Heart left ventricle (tissue), 16 donors: ENCODE measurements at places on chromosomes 5 and 9.

- DNase-seq: no peak
These were observed 30.0 kb downstream of the GLIS3 start for GRCh38 chr9:4269872-4270271.

DNA sequence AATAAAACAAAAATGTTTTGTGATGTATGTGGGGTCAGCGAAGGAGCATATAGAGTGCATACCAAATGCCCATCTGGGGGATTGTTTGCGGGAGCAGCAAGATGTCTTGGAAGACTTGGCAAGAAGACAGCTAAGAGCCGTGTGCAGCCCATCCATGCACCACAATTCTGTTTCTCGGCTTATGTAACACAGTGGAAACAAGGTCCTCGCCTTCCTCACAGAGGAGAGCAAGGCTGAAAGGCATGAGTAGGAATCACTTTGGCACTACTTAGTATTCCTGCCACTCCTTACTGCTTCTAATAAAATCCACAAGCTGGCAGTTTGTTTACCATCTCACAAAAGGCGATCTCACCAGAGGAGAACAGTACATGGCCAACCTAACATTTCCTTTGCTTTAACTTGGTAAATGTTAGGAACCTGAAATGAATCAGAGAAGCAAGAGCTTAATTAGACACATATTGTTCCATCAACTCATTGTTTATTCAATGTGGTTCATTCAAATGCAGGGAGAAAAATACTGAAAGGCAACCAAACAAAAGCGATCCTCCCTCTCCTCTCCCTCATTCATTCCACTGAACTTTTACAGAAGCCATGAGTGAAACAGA, 648.1 kb downstream of the ACTL7B start:
- DNase-seq: no peak

DNA sequence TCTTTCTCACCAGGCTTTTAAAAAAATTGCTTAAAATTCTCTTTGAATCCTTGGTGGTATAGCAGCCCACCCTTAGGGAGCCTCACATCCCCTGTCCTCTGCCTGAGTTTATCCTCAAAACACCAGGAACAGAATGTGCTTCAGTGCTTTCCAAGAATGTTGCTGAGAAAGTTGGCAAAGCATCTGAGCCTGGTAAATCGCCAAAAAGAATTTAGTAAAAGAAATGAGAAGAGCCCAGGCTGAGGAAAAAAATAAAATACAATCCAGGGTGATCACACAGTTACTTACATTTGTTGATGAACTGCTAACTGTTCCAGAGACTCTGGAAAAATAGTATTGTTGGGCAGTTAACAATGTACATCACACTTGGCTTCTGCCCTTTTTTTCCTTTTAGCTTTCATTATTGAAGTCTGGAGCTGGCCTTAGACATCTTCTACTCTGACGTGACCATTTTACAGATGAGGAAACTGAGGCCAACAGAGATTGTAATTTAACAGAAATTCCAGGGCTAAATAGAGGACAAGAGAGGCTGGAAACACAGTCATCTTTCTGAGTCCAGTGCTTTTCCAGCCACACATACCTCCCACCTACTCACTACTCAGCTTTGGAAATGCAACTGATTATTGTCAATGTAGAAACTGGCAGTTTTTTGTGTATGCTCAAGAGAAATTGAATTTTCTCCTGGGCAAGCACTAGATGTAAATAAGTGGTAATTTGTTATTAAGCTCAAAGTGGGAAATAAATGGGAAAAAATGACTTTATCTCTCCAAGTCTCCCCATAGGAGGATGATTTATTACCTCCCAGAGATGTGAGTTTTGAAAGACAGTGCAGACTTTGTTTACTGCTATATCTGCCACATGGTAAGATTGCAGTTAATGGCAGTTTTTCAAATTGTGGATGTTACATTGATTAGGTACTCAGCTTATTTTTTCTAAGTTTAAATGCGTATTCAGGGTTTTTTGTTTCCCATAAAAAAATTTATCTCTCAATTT, 86.7 kb upstream of the ALDH1A1 start:
- peak; percentile 22 for DNase-seq

DNA sequence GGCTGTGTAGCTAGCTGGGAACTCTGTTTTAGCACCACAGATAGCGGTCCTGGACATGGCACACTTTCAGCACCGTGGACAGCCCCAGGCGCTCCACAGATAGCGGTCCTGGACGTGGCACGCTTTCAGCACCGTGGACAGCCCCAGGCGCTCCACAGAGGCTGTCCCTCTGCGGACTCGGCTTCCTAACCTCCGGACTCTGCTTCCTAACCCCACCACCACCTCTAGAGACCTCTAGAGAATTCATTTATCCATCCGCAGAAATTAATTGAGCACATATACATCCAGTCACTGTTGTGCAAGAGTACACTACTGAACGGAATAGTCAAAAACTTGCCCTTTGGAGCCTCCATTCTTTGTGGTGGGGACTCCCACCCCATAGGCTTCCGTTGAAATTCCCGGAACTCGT, 27.4 kb downstream of the UNC5A start:
- DNase-seq: peak; percentile 91
